Suppressor macrophage (primary cell): ENCODE measurements at places on chromosomes 3 and 15.

GRCh38 chr15:35381328-35381727 is 164.6 kb downstream of the DPH6 start:
- no peak for DNase-seq

GRCh38 chr3:140018556-140018955 is 83.6 kb downstream of the CLSTN2 start:
- DNase-seq, result no peak

DNA sequence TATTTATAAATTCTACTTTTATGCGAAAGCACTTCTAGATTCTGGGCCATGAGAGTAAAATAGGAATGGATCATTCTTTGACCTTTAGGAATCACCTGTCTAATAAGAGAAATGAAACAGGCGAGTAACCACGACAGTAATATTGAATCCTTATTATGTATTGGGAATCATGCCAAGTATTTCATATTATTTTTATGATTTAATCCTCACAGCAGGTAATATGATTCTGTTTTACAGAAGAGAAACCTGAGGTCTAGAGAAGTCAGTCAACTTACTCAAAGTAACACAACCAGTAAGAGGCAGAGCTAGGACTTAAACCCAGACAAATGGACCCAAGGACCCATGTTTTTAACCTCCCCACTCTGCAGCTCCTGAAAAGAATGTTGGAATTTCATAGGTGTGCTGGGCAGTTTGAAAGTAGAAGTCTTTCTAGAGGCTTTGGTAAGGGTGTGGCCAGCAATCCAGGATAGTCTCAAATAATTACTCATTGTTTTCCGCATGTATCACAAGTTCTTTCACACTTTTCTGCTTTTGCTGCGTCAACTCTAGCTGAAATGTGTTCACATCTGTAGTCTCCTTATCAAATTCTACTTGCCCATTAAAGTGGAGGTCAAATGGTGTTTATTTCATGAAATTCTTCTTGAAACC is 181.7 kb downstream of the TPRG1 start:
- no peak for DNase-seq

- no peak for DNase-seq
Observed at GRCh38 chr3:130748981-130749380, 2.4 kb upstream of the PIK3R4 start.

- no peak for DNase-seq
Observed at GRCh38 chr15:91974321-91974720, 120.8 kb downstream of the SLCO3A1 start.

DNA sequence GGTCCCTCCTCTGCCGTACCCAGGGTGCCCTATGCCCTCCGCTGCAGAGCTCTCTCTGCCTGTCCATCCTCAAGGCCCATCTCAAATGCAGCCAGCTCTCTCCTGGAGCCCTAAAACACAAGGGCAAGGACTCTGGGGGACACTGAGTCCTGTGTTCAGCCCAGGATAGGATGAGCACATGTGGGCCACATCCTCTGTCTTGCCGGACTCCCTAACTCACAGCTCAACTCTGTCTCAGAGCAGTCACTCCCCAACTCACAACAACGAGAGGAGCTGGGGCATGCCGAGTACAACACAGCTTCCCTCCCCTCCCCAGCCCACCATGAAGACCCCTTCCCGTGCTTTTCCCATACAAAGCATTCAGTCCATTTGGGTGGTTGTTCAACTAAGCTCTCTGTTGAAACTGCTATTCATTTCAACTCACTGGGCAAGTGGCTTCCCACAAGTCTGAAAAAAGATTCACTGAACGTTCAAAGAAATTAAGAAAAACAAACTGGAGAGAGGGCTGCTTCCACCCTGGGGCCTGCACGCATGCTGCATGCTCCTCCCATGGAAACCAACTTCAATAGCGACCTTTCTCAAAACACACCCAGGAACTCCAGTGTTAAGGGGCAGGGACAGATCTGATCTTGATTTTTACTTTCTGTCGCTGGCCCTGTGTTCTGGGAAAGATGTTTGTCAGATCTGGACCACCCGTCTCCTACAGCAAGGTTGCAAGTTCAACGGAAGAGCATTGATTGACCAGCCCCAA is 124.3 kb upstream of the IGF1R start:
- DNase-seq, result no peak

- DNase-seq, result no peak
Observed at GRCh38 chr15:95734422-95735316, 595.8 kb upstream of the NR2F2 start.

DNA sequence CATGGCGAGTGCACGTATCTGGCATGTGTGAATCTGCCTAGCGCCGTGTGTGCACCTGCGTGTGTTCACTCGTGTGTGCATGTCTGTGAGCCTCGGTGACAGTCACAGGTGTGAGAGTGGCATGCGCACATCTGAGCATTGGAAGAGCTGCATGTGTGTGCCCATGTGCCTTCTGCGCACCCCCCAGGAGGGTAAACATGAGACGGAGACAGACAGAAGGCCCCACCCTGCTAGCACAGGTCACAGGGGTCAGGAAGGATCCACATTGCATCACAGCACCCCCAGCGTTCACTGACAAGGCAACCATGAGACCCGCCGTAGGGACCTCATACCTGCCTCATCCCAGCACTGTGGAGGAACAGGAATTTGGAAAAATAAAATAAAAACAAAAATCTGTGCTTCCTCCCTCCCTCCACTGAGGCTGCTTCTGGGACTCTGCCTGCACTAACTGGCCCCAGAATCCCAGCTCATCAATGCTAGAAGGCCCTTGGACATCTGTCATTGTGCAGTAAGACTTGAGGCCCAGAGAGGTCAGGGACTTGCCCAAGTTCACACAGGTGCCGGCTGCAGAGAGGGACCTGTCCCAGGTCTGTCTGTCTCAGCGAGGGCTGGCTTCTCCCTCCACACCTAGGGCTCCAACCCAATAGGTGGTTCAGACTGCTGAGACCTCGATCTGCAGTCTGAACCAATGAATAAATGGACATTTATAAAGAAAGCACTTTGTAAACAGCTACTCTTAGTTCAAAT is 37.4 kb downstream of the RPN1 start:
- no peak for DNase-seq

- DNase-seq, result peak; percentile 38
Observed at GRCh38 chr15:58459560-58459959, 27.8 kb downstream of the LIPC start.

DNA sequence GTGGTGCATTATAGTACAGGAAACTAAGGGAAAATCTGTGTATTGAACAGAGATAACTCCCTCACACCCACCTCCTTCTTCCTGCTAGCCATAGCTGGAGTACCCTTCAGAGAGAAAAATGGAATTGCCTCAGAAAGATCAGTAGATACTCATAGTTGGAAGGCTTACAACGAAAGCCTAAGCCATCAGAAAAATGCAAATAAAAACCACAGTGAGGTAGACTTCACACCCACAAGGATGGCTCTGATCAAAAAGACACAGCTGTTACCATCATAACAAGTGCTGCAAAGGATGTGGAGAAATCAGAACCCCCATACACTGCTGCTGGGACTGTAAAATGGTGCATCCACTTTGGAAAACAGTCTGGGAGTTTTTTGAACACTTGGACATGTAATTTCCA is 7.4 kb upstream of the DLG1 start:
- DNase-seq, result no peak

GRCh38 chr15:20271647-20272046 is 270.0 kb downstream of the GOLGA6L6 start:
- DNase-seq, result no peak

GRCh38 chr3:43910750-43911149 is 220.0 kb downstream of the ABHD5 start:
- DNase-seq, result peak; percentile 67

- no peak for DNase-seq
Observed at GRCh38 chr15:93080451-93080850, 8.6 kb downstream of the RGMA start.

DNA sequence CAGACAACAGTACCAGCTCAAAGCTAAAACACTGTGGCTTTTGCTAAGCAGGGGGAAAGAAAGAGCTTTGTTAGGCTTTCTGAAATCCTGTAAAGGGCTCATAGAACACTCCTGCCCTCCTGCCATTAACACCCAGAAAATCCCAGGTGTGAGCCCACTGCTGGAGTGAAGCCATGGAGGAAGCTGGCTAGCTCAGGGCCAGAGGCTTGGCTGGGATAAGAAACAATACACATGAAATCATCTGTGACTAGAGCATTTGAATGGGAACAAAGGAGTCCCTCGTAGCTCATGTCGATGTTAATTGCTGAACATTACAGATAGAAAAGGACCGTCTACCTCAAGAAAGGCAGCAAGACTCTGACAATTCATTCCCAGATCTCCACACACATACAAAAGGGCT is 23.5 kb downstream of the RUVBL1 start:
- no peak for DNase-seq

DNA sequence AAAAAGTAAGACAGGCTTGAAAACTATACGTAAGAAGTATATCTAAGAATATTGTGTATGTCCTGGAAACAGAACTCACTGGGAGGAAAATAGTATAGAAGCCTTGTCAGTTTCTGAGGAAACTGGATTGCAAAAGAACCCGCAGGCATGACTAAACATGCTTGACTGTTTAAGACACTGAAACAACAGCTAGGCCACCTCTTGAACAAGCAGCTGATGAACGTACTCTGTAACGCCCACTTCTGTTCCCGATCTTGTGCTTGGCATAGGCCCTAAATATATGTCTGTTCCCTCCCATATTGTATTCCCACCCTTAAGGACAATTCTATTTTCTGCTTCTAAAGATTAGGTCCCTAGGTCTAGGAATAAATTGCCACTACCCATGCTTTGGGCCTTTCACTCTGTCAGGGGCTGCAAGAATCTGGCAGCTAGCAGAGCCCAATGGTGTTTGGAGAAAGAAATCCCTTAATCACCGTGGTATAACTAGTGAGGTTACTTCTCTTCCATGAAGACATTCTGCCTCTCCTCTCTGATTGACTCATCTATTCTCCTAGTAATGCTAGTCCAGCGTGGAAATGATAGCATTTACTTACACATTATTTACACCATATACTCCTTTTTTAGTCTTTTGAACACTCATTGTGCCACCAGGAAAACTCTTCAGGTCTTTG is 46.2 kb downstream of the CD200 start:
- DNase-seq, result peak; percentile 93
